Fibroblast of lung (primary cell): ENCODE measurements at places on chromosomes 4 and X.

DNA sequence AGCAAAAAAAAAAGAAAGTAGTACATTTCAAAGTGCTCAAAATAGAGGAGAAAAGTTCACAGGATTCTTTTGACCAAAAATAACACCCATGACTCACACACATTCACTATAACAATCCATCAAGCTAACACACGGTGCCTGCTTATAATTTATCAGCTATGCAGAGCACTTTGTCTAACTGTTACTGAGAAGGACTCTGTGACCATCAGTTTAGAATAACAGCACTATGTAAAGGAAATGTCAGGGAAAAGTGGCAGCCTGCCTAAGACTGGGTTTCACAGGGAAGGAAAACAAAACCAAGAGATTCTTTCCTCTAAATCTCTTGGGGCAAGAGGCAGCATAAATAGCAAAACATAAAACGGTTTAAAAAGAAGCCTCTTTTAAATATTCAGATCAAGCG is 54.8 kb downstream of the CCDC149 start:
- DNase-seq, result peak; percentile 85

DNA sequence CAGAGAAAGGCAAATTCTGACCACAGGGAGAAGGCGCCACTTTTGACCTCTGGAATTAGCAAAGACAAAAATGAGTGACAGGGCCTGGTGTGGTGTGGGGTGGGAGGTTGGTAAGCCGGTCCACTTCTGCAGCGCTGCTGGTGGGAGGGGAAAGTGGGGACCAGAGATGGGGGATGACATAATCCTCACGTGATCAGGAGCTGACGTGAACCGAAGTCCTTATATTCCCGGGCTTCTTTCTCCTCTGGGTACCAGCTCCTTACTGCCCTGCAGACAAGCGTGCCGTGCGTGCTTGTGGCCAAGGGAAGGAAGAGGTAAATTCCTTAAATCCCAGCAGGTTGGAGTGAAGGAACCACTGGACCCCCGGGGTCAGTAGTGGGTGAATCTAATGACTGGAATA is at the start of gene TCEAL7:
Gene TCEAL7 (plus strand): TSS at position 249 of the 400 bp plus-strand sequence. CDS start 1,165 bp downstream, outside the sequence.
- peak; percentile 61 for DNase-seq

- no peak for DNase-seq
These were observed 75.1 kb downstream of the BANK1 start for GRCh38 chr4:101865501-101866062.

- no peak for DNase-seq
These were observed 13.8 kb downstream of the ZNF674 start for GRCh38 chrX:46531442-46531841.

DNA sequence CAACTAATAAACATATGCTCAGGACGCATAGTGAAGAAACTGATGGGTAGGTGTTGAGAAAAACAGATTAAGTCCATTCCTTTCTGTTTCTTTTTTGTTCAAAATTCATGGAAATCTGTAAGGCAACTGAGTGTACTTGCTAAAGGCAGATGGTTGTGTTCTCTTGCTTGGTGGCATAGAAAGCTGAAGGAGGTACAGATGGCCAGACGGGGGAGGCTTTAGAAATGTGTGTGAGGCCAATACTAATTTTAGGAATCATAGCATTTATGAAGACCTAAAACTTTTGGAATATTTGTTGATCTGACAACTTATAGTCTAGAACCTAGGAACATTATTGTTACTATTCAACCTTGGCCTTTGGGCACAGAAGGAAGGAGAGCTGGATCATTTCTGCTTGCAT is 56.8 kb upstream of the EMCN start:
- DNase-seq, result no peak

- DNase-seq, result no peak
These were observed 492.3 kb downstream of the CENPC start for GRCh38 chr4:67052814-67053675.

- DNase-seq, result peak; percentile 58
These were observed 250 bp downstream of the USP9X start for GRCh38 chrX:41085512-41085877.

- DNase-seq, result peak; percentile 97
These were observed 214.9 kb upstream of the UGT8 start for GRCh38 chr4:114383721-114384120.

- no peak for DNase-seq
These were observed 67.0 kb downstream of the EFNB1 start for GRCh38 chrX:68895778-68896177.

DNA sequence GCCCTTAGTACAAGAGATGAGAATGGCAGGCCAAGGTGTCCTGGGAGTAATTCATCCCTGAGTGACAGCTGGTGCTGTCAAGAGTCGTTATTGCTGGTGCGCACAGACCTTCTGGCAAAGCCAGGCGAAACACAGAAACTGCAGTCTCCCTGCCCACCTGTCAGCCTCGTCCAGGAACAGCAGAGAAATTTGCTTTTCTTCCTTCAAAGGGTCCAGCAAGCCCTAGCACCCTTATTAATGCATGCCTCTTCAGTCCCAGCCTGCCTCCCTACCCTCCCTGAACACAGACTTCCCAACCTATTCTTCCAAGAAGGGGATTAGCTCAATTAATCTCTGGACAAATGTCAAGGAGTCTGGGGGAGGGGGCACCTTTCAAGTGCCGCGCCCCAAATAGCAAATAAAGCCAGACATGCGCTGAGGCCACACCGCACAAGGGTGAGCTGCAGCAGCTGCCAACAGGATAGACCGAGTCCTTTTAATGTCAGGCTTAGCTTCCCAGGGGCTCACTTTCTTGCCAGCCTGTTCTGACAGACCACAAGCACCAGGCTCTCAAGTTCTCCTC is 250.7 kb upstream of the RASGEF1B start:
- DNase-seq, result no peak

DNA sequence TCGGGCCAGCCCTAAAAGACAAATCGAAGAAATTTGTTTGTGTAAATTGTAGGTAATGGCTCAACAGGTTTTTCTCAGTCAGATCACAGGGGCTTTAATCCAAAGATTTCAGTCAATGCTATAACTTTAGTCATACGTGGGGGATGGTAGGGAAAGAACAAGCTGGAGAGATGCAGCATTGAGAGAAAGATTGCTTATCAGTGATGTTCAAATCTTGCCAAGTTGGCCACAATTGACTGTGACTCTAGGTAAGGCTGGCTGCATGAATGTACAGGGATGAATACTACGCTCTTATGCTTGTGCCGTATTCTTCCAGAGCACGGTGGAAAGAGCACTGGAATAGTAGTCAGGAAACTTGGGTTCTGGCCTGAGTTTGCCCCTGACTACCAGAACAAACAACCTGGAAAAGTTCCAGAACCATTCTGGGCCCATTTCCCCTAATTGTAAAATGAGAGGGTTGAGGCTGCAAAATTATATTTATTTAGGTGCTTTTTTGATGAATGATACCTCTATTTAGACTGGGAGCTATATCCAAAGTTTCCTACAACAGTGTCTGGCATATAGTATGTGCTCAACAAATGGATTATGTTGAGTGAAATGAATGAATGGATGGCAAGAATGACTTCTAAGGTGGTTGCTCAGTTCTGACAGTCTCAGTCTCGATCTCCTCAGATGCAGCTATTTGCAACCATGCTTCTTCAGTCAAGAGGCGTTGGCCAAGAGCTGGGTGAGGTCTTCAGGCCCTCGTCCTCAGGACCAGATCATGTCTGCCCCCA is 44.4 kb downstream of the TSC22D3 start:
- DNase-seq, result no peak

GRCh38 chr4:184347251-184348239 is 126.8 kb downstream of the IRF2 start:
- DNase-seq, result peak; percentile 74

GRCh38 chr4:118237531-118237930 is 115.3 kb downstream of the PRSS12 start:
- no peak for DNase-seq

DNA sequence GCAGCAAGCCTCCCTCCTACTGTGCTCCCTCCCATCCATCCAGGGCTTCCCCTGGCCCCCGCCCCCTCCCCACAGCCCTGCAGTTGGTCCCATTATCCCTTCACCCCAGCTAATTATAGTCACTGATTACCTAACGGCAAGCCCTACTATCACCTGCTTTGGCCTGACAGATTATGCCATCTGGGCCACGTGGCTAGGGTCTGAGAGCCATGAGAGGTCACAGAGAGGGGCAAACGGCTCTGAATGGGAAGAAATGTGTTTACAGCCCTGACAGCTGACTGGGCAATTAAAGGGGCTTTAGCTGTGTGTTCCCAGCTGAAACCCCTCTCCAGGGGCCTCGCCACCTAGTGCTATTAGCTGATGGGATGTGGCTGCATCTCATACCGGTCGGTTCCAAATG is 134.4 kb upstream of the CPEB2 start:
- no peak for DNase-seq

DNA sequence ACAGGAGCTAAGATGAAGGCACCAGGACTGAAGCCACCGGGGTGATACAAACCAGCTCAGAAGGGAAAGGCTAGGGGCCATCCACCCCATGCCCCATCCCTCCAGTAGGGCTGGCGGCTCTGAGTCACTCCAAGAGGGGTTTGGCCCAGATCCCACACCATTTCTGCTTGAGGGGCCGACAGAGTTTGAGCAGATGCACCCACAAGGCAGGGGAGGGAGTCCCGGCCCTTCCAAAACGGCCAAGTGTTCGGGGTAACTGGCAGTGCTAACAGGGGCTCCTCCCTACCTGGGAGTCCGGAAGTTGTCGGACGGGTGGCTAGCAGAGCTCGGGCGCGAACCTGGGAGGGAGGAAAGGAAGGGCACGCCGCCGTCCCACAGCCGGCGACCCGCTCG is 412 bp downstream of the SLC10A3 start:
- DNase-seq, result peak; percentile 60

DNA sequence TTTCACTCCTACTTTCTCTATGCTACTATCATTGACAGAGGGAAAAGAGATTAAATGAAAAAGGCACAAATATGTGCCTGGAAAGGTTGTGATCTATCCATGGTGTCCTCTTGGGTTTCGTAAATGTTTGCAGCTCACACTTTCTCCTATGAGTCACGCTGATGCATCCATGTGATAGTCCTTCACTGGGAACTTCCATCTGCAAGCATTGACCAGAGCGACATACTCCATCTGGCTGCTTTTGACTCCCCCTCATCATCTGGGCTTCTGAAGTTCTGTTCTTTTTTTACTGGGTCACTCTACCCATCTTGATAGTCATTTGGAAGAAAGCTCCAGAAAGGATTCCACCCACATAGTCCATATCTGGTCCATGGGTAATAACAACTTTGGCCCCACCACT is 84.7 kb upstream of the NDST3 start:
- DNase-seq, result no peak

DNA sequence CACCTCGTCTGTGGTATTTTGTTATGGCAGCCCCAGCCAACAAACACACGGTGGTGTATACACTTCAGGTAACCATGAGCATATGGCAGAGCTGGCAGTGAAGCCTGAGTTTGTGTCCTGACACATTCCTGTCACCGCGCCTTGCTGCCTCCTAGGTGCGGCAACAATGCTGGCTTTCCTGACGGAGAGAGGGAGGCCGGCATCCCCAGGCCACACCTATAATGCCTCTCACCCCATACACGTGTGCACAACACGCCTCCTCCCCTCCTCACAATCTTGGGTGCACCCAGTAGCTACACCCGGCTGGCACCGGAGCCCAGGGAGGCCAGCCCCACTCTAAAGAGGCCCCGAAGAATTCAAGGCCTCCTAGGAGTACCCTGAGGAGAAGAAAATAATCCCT is 158.5 kb downstream of the NSUN7 start:
- DNase-seq, result no peak

- no peak for DNase-seq
These were observed 133.8 kb upstream of the LCORL start for GRCh38 chr4:18155067-18156041.

DNA sequence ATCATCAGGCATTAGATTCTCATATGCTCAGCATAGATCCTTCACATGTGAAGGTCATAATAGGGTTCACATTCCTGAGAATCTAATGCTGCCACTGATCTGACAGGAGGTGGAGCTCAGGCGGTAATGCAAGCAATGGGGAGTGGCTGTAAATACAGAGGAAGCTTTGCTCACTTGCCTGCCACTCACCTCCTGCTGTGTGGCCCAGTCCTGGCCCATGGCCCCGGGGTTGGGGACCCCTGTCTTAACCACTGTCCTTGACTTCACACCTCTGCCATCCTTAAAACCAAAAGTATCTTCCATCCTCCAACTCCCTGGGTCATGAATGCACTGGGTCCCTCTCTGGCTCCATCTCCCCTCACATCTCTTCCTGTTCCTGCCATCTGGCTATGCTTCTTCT is 129.1 kb downstream of the HMX1 start:
- no peak for DNase-seq

DNA sequence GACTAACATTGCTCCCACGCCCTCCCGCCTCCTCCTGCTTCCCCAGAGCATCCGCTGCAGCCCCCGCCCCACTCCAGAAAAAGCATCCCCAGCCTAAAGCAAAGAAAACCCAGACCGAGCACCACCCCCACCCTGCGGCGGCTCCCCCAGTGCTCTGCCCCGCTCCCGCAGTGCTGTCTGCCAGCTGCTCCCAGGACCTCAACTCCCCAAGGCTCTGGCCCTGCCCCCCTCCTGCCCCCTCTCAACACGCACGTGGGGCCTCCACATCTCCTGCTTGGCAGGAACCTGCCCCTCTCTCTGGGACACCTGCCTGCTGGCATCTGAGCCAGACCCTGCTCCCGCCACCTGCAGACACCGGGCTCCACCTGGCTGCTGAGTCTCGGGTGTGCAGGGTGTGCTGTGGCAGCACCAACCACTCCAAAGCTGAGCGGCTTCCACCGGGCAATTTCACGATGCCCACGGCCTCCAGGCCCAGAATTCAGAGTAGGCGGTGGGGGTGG is 79.4 kb downstream of the FAM53A start:
- DNase-seq, result no peak

GRCh38 chr4:17358241-17358640 is 153.6 kb downstream of the QDPR start:
- peak; percentile 43 for DNase-seq

- peak; percentile 82 for DNase-seq
These were observed 56.5 kb downstream of the SNX25 start for GRCh38 chr4:185265942-185266341.

GRCh38 chr4:173170182-173170778 is 1.7 kb downstream of the GALNT7 start:
- DNase-seq, result peak; percentile 38

- DNase-seq, result no peak
These were observed 15.6 kb downstream of the PNMA6F start for GRCh38 chrX:153305972-153306371.

GRCh38 chr4:3747581-3747904 is 18.6 kb upstream of the ADRA2C start:
- no peak for DNase-seq

DNA sequence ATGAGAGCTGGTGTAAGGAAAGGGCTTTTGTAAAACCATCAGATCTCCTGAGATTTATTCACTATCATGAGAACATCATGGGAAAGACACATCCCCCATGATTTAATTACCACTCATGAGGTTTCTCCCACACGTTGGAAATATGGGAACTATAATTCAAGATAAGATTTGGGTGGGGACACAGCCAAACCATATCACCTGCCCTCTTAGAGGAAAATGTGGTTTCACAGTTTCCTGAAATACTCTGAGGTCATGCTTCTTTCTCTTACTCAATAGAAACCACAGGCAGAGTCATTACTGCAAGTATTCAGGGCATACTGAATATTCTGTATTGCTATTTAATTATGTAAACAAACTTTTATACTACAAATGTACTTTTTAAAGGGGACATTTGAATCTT is 1453.3 kb downstream of the PCDH18 start:
- DNase-seq, result peak; percentile 82
